ENCODE measurements at places on chromosomes 5 and 9.
A peak's percentile ranks its signal among the peaks of the same experiment; 100 is the strongest.

DNA sequence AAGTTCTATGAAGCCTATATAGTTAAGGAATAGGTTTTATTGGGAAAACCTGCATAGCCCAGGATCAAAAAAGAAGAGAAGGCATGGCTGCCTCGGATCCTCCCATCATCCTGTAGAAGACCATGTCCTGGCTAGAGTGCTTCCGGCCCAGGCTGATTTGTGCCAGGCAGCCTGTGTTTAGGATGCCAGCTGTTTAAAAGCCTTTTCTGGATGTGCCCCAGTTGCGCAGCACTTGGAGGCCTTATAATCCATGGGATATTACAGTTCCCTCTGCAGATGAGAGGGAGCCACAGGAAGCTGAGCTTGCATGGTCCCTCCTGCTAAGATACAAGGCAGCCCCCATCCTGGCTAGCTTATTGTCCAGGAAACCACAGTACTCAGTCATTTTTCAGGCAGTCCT is 97.9 kb downstream of the CHSY3 start:
- no peak for DNase-seq

DNA sequence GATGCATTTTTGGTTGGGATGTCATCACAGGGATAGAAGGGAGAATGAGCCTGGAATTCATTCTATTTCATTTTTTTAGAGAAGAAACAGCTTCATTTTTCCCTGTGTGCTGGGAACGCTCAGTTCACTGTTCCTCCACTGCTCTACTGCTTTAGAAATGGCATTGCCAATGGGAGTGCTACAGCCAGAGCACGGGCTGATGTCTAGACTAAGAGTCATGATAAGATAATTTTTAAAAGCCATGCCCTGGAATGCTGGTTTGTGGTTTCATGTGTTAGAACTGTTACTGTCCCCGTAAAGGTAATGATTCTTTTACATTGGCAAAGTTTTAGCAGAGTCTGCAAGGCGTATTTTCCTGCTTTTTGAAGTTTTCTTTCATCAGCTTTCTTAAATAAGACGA is 119.6 kb downstream of the SEMA6A start:
- DNase-seq = no peak

DNA sequence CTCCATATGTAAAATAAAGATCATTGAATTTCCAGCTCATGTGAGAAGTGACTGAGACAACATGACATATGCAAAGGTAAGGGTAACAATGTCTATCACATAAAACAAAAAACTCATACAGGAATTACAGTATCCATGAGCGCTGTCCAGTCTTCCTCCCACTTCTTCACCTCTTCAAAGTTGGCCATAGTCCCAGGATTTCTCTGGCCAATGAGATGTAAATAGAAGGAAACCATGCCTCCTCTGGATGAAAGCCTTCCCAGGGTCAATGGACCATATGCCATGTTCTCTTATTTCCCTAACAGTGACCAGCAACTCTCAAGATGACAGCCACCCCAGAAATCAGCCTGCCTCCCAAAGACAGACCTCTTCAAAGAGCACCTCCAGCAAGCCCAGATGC is 75.5 kb downstream of the SEMA5A start:
- no peak for DNase-seq

DNA sequence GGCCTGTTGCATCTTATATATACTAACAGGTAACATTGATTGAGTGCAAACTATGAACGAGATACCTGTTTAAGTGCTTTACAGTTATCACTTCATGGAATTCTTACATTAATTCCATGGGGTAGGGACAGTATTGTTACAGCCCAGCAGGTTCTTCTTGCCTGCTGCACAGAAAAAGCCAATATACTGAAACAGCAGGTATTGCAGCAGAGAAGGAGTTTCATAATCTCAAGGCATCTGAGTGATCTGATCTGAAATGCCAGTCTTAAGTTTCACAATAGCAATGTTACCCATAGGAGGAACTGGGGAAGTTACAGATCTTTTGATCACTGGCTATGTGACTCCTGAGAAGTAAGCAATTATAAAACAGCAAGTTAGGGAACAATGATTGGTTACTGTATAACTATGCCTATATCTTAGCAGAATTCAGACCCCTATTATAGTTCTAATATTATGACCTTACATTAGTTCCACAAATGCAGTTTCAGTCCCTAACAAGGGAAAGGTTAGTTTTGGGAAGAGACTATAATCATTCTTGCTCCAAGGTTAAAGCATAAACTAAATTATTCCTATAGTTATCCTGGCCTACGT is 126.5 kb upstream of the BNC2 start:
- no peak for DNase-seq

DNA sequence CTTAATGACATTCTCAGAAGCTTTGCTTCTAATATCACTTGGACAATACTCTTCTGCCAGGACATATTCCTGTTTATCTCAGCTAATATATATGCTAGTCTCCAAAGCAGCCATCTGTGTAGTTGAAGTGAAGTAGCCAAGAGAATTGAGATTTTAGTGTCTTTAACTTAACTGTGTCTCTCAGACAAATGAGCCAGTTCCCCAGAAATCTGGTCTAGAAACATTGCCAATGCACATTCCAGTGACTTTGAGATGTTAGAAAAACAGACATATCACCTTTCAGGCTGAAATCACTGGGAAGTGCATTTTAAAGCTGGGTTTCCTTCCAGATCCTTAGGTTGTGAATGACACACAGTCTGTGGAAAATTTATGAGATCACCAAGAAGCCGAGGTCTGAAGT is 114.6 kb downstream of the MTX3 start:
- no peak for DNase-seq

- DNase-seq = no peak
Measured at GRCh38 chr5:148815086-148815485, 11.3 kb upstream of the ADRB2 start.

GRCh38 chr5:180487556-180487955 is 6.6 kb upstream of the CNOT6 start:
- no peak for DNase-seq

- DNase-seq = no peak
Measured at GRCh38 chr5:151483647-151484046, 36.2 kb downstream of the SLC36A1 start.

DNA sequence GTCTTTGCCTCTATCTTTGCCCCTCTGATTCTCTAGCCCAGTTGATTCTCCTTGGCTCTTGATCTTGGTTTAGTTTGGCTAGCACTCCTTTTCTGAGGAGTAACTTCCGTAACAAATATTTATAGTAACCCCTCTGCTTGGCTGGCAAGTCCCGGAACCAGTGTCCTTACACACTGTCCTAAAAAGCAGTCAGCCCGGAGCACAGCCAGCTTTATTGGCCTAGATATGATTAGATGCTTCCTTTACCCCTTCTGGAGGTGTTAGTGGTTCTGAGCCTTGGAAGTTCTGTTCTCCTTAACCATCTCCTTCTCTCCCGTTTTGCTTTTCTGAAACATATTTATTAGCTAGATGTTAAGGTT is 17.0 kb upstream of the MSMP start:
- no peak for DNase-seq

DNA sequence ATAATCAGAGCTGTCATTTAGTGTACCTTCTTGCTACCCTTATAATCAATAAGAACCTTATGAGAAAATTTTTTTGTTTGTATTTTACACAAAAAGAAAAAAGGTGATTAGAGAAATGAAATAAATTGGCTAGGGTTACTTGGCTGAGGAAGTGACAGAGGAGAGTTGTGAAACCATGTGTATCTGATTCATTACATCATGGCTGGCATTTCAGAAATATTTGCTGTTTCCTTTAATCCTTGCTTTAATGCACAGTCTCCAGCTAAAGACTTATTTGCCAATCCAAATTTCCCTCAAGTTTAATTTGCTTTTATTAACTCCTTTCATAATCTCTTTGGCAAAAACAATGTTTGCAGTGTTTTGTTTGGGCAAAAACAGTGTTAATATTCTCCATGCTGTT is 543.1 kb downstream of the KIF4B start:
- no peak for DNase-seq

DNA sequence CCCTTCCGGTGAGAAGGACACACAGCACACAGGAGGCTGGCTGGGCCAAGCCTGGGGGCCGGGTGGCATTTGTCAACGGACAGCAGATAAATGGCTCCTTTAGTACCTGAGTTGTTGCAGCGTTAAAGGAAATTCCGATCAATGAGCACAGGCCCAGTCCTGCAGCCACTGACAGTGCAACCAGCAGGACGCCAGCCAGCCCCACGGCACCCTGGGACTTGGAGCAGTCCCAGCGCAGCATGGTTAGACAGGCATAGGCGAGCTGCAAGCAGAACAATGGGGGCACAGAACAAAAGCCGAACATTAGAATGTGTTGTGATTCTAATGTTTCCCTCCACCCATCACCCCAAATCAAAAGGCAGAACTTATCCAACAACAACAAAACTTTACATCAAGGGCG is 39.3 kb downstream of the PTCH1 start:
- DNase-seq = no peak

- no peak for DNase-seq
Measured at GRCh38 chr5:76180814-76181805, 97.9 kb downstream of the SV2C start.

- DNase-seq = no peak
Measured at GRCh38 chr5:169009123-169009522, 291.8 kb downstream of the SLIT3 start.

- DNase-seq = no peak
Measured at GRCh38 chr5:59449905-59450644, 443.5 kb downstream of the PDE4D start.

- no peak for DNase-seq
Measured at GRCh38 chr9:135783540-135784245, 81.7 kb downstream of the KCNT1 start.

GRCh38 chr9:122076117-122076516 is 17.0 kb downstream of the TTLL11 start:
- no peak for DNase-seq

GRCh38 chr5:120734033-120734432 is 269.9 kb downstream of the PRR16 start:
- no peak for DNase-seq

- no peak for DNase-seq
Measured at GRCh38 chr9:33151007-33151557, 16.1 kb downstream of the B4GALT1 start.

- no peak for DNase-seq
Measured at GRCh38 chr5:138824516-138824915, 50.6 kb downstream of the LRRTM2 start.

DNA sequence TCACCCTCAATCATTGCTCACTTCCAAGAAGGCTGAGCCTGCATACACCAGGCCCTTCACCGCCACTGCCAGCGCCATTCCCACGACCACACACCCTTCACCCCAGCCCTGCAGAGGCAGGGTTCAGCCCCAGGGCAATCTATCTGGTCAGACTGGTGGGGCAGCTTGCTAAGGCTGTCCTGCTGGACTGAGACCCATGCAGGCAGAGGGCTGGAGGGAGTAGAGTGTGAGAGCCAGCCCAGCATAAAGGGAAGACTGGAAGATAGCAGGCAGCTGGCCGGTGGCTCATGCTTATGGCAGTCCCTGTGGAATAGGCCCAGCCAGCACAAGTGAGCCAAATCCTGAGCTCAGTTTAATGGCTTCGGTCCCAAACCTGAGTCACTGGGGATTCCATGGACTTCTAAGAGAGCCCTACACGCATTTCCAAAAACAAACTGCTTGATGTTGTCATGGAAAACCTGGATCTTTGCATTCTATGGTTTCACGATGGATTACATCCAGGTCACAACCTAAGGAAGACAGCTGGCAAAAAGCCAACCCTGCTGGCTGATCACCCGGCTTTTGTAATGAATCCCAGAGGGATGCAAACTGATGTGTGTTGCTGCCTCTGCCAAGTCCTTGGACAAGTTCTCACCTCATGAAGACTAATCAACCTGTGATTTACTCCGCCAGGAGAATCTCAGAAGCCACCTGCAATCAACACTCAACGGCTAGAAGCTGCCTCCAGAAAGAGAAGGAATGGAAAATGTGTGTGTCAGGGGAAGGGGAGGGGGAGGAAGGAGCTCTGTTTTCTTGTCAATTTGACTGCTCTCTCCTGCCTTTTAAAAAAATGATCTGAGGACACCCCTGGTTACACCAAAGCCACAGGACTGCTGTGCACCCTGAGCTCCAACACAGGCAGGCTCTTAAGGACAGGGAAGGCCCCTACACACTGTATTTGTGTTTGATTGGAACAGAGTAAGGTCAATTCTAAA is 143.6 kb downstream of the LHFPL2 start:
- DNase-seq = peak; percentile 93

- no peak for DNase-seq
Measured at GRCh38 chr5:55894135-55894534, 43.0 kb downstream of the IL31RA start.

- no peak for DNase-seq
Measured at GRCh38 chr5:60851626-60852025, 7.6 kb upstream of the ELOVL7 start.

- DNase-seq = no peak
Measured at GRCh38 chr9:93126151-93126781, 7.8 kb downstream of the NINJ1 start.

DNA sequence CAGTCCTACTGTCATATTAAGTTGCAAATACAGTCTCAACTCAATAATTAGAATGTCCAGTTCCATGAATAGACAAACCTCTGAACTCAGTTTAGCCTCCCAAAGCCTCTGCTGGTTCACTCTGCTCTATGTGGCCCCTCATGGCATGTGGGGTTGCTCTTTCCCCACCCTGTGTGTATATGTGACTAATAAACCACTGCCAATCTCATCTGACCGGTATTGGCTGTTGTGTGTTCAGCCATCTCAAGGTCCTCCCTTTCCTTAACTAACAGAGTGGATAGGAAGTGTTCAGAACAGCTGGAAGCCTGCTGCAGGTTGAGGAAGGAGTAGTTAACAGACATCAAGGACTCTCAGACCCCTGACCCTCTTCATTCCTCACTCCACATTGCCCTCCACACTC is 55.3 kb downstream of the IL33 start:
- DNase-seq = no peak

GRCh38 chr5:94632024-94632423 is 13.6 kb downstream of the SLF1 start:
- no peak for DNase-seq

- no peak for DNase-seq
Measured at GRCh38 chr9:87613265-87614111, 112.4 kb upstream of the CTSL start.

DNA sequence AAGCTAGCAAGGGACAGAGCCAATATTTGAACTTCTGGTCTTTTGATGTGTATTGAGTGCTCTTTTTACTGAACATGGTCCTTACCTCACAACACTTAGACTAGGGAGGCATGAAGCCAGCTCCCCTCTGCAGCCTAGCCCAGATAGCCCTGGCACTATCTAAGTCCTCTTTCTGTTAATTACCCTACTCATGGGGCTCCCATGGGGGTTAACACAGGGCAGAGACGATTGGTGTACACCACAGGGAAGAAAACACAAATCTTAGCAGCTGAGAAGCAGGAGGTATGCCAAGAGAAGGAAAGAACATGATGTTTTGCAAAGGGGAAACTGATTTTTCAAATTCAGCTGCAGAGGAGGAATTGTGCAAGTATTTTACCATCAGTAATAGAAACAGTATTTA is 383.8 kb downstream of the TMEM232 start:
- DNase-seq = no peak

- DNase-seq = no peak
Measured at GRCh38 chr5:38207343-38207742, 51.0 kb upstream of the EGFLAM start.
